ENCODE measurements at places on chromosomes 5 and 9.
A peak's percentile ranks its signal among the peaks of the same experiment; 100 is the strongest.

DNA sequence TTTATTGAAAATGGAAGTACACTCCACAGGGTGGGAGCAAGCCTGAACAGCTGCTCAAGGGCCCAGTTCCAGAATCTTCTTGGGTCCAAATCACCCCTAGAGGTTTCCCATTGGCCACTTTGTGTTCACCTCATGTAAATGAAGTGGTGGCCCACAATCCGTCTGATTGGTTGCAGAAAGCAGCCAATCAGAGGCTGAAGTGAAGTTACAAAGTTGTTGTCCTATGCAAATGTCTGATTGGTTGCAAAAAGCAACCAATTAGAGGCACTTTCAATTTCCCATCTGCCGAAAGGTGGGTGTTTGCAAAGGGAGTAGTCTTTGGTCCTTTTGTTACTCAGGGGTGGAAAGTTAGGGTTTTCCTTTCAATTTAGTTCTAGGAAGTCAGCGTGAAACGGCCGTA lies 8.8 kb downstream of the TMEM171 start:
- H3K27ac ChIP-seq: no peak overlapping the region
- no peaks in the 10 kb centered on the region for H3K4me1 ChIP-seq
- H3K36me3 ChIP-seq: no peaks in the 10 kb centered on the region
- no peak for DNase-seq
- no peaks in the 10 kb centered on the region for H3K27me3 ChIP-seq
- no peak overlapping the region for H3K4me3 ChIP-seq

GRCh38 chr5:168153263-168153875 lies 138.1 kb upstream of the WWC1 start:
- DNase-seq: no peak
- H3K27me3 ChIP-seq: no peaks in the 10 kb centered on the region
- H3K27ac ChIP-seq: no peak overlapping the region
- H3K4me3 ChIP-seq: no peak overlapping the region

GRCh38 chr5:127564002-127564769 lies 46.7 kb downstream of the PRRC1 start:
- H3K27ac ChIP-seq: no peak overlapping the region
- H3K4me3 ChIP-seq: no peak overlapping the region
- H3K4me1 ChIP-seq: no peaks in the 10 kb centered on the region
- no peaks in the 10 kb centered on the region for H3K36me3 ChIP-seq
- peak; percentile 21 for DNase-seq
- no peaks in the 10 kb centered on the region for H3K27me3 ChIP-seq

DNA sequence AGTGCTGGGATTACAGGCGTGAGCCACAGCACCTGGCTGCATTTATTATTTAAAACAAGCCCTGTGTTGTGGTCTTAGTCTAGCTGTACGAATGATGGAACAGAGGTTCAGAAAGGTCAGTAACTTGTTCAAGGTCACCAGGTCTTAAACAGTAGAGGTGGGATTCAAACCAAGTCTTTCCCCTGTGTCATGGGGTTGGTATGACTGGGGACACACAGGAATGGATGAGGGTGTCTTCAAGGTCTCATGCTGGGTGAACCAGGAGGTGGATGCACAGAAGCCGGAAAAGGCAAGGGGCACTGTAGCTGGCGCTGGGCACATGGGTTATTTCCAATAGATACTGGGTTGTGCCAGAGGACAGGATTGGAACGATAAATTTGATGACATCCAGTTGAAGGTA lies 32.2 kb upstream of the TJP2 start:
- H3K27me3 ChIP-seq: no peaks in the 10 kb centered on the region
- no peaks in the 10 kb centered on the region for H3K36me3 ChIP-seq
- no peak overlapping the region for H3K4me3 ChIP-seq
- DNase-seq: no peak
- no peaks in the 10 kb centered on the region for H3K4me1 ChIP-seq

DNA sequence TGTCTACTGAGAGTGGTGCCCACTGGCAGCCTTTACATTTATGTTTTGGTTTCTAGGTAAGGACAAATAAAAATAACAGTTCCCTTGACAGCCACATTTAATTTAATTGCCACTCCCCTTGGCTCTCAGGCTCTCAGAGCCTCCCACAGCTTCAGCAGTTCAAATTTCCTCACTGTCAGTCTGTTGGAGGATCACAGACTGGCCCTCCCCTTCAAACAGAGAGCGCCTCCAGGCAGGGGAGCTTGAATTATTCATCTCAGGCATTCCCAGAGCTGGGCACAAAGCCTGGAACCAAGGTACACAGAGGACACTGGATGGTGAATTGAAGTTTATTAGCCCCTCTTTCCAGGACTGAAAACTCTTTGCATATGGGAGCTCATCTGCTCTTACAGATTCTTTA lies 407.7 kb downstream of the SPOCK1 start:
- H3K4me1 ChIP-seq: no peaks in the 10 kb centered on the region
- H3K36me3 ChIP-seq: no peaks in the 10 kb centered on the region
- H3K4me3 ChIP-seq: no peak overlapping the region
- H3K27ac ChIP-seq: no peak overlapping the region
- DNase-seq: peak; percentile 61

DNA sequence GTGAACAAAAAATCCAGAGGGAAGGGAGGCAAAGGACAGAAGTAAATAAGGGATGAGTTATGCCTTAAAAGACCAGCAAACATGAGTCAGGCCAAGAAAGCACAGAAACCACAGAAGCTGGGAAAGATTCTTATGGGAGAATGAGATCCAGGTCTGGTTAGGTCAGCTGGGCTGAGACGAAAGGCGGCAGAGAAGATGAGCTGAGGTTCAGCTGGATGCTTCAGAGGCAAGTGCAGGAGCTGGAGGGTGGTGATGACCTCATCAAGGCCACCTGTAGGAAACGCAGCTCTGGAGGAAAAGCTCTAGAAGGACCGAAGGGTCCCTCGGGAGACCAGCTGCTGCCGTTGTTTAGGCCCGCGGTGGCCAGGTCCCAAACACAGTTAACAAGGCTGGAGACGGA lies 152.0 kb downstream of the MYO10 start:
- H3K27ac ChIP-seq: no peak overlapping the region
- H3K4me1 ChIP-seq: no peaks in the 10 kb centered on the region
- no peaks in the 10 kb centered on the region for H3K27me3 ChIP-seq
